ENCODE measurements at places on chromosomes 1 and 21. TPM values are rescaled to one million over a fixed set of nuclear protein-coding genes. Genes with fewer than 3 reads are reported as not detected.

Gene NBPF4
- total RNA-seq, result not detected

Gene KIF17
- total RNA-seq, result 1.9 TPM

Gene BCL2L15
- 0.13 TPM for total RNA-seq

- peak; percentile 59 for DNase-seq
Observed at GRCh38 chr1:244836135-244836521, 670 bp downstream of the COX20 start.

Gene KRTAP19-3
- total RNA-seq, result not detected

- no peak for DNase-seq
Observed at GRCh38 chr1:51750729-51751128, 127.8 kb downstream of the NRDC start.

- DNase-seq, result peak; percentile 25
Observed at GRCh38 chr1:206744683-206745082, 25.9 kb upstream of the IL19 start.

DNA sequence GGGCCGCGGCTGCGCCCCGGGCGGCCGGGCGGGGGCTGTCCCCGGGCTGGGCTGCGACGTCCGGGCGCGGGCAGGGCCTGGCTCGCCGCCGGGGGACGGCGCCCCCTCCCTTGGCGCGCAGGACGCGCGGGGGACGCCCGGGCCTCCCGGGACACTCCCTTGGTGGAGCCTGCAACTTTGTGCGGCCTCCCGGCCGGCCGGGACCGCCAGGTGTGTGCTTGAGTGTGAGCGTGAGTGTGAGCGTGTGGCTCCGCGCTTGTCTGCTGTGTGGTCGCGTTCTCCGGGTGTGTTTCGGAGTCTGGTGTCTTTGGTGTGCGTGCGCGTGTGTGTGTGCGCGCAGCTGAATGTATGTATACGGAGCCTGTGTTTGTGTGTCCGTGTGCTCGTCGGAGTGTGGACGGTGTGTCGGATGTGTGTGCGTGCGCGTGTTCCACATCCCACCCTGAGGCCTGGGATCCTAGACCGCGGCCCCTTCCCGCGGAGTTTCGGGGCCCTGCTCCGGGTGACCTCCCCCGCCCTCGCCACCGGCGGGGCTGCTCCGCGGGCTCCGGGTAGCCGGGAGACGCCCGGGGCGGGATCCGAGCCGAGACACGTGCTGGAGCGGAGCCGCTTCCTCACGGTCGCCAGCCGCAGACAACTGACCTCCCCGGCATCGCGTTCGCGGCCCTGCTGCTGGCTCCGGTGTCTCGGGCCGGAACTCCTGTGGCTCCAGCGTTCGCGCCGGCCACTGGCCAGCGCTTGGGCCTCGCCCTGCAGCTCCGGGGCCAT lies 1.7 kb downstream of the PTPRU start:
- DNase-seq, result no peak

- DNase-seq, result no peak
Observed at GRCh38 chr1:3761296-3762010, 9.2 kb downstream of the CCDC27 start.

GRCh38 chr1:153488731-153489130 lies 28.3 kb upstream of the S100A7 start:
- no peak for DNase-seq

GRCh38 chr1:227793079-227793947 lies 22.2 kb upstream of the PRSS38 start:
- no peak for DNase-seq

Gene PLPPR4
- total RNA-seq, result 10.3 TPM

- DNase-seq, result no peak
Observed at GRCh38 chr1:154178911-154179811, 12.7 kb downstream of the TPM3 start.

Gene C4BPB
- total RNA-seq, result 0.28 TPM

All from SJSA1 (cell line).